Esophagus squamous epithelium (tissue), 5 donors: ENCODE measurements at places on chromosomes 11 and 22.

DNA sequence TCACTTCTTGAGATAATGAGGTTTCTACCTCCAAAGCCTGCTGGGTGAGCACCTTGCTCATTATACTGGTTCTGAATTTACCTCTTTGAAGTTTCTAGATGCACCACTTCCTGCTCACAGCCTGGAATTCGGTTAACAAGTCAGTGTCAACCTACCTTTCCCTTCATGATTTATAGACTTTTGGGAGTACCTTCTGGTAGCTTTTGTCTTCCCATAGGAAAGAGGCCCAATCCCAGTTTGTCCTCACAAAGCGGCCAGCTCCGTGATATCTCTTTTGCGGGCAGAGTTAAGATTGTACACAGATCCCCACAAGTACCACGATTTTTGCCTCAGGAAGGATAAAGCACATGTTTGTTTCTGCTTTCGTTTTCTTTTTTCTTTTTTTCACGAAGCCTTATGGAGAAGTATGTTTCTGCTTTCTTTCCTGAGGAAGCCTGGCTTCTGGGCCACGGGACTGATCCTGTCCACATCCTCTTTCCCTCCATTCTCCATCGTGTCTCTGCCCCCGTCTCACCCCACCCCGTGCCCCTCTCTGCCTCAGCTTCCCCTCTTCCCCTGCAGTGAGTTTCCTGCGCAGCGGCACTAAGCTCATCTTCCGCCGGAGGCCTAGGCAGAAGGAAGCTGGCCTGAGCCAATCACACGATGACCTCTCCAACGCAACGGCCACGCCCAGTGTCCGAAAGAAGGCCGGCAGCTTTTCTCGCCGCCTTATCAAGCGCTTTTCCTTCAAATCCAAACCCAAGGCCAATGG lies 5.7 kb upstream of the HINFP start:
- DNase-seq, result no peak

GRCh38 chr11:36394926-36395325 lies 98.8 kb downstream of the PRR5L start:
- DNase-seq, result no peak

GRCh38 chr11:113952588-113952987 lies 22.3 kb upstream of the HTR3A start:
- no peak for DNase-seq

DNA sequence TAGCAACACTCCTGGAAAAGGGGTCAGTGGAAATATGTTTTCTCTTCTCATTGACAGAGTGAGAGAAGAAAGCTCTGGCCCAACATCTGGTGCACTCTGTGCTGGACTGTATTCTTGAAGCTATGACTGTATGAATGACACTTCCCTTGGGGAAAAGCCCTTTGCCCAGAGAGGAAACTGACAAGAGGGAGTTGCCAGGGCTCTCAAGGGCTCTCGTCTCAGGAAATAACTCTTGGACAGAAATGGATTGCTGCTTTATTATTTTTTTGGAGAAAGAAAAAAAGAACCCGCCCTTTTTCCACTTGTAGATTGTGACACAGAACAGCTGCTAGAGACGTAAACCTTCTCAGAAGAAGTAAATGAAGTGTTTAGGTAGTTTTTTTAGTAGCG lies 11.4 kb downstream of the ETS1 start:
- no peak for DNase-seq

DNA sequence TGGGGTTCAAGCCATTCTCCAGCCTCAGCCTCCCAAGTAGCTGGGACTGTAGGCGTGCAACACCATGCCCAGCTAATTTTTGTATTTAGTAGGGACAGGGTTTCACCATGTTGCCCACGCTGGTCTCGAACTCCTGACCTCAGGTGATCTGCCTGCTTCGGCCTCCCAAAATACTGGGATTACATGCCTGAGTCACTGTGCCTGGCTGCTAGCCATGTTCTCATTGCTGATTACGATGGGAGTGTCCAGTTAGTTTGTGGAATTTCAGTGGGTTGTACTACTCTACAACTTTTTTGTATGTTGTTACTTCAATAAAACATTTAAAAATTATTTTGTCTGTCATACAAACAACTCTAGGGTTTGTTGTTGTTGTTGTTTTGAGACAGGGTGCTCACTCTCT lies 4.8 kb upstream of the VPS11 start:
- DNase-seq, result no peak

DNA sequence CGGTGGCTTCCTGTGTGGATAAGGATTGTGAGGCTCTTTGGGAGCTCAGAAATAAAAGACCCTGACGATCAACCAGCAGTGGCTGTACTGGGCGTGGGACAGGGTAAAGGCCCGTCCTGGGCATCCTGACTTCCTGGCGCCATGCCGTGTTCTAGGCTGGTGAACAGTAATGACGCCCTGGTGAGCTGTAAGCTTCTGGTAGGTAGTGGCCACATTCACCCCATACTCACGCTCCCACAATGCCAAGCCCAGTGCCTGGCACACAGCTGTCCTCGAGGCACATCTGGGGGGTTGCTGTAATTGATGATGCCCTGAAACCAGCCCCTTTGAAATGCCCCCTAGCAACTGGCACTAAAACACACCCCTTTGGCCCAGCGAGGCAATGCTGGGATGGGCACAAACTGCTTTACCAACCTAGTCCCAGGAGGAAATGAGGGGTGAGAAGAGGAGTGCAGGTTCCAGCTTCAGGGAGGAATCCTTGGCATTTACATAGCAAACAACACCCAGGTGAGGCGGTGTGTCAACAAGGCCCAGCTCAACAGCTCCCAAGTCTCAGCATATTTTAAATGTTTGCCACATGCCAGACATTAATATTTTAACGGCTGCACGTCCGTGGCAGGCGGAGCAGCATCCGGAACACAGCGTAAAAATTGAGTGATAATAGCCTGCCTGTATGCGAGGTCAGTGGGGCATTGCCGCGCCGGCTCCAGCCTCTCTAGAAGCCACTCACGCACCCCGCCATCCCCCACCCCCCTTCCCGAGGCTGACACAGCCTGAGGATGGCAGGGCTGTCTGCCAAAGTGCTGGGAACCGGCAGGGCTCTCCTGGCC lies 79.3 kb downstream of the DSCAML1 start:
- DNase-seq, result no peak

DNA sequence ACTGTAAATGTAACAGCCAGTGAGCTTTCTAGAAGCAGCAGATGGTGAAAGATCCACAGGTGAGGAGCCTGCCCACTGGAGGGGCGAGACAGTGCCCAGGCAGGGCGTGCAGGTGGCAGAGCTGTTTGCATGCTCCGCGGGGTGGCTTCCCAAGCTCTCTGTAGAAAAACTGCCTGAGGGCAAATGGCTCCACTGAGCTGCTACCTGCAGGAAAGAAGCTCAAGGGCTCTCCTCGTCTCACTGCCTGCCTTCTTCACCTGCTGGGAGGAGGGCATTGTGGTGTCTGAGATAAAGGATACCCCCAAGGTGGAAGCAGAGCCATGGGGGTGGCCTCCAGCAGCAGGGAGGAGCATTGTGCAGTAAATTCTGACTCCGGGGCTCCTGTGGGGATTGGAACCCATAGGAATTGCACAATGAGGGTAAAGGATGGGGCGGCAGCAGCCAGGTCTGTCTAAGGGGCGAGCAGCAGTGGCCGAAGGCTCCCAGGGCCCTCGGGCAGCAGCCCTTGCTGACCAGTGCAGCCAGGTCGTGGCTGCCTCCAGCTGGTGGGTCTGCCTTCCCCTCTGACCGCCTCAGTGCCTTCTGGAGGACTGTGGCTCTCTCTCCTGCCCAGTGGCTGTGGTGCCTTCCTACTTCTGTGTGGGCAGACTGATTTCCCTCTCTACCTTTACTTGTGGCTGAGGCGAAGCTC lies 28.0 kb upstream of the CABP7 start:
- no peak for DNase-seq

DNA sequence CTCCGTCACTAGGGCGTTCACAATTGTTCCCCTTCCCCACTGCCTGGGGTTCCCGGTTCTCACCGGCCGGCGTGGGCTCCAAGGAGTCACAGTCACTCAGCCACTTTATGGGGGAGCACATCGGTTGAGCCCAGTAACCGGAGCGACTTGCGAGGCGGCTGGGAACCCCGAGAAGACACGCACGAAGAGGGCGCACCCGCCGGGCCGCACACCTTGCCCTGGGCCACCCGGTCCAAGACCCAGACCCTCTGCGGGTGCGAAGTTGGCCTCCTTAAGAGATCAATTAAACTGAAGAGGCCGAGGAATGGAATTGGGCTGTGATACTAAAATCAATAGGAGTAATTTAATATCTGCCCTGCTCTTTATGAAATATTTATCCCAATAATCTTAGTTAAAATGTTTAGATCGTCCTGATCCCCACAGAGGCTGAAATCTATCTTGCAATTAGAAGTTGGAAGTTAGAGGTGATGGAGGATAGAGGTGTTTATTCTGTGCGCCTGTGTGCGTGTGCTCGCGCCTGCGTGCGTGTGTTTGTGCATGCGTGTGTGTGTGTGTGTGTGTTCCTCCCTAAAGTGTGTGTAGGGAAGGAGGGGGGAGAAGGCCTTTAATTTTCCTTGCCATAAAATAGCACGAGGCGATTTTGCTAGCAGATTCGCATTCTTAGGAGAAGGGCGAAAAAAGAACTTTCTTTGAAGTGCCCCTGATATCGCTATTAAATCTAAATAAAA lies 954 bp upstream of the MN1 start:
- no peak for DNase-seq

GRCh38 chr11:362642-363442 lies 6.5 kb upstream of the B4GALNT4 start:
- DNase-seq, result no peak

- no peak for DNase-seq
These were observed 50.5 kb upstream of the FDX1 start for GRCh38 chr11:110379261-110379660.

- DNase-seq, result no peak
These were observed at the start of gene SLN for GRCh38 chr11:107711861-107712755. TSS of gene SLN (minus strand) at chr11:107712056.

- no peak for DNase-seq
These were observed 41.7 kb downstream of the C11orf58 start for GRCh38 chr11:16780146-16780545.

DNA sequence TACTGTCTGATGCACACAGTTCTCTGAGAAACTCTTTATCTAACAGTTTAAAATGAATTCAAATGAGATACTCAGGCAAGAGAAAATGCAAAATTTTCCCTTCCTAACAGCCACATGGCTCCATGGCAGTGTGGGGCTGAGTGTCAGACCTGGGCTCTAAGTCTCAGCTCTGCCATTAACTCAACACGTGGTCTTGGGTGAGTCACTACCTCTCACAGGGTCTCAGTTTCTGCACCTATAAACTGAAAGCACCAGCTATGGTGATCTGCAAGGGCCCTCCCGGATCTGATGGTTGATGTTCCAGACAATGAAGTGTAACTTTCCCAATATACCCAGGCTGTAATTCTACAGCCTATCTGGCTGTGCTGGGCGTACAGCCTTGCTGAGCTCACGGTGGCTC lies 70.5 kb downstream of the KCNC1 start:
- no peak for DNase-seq

DNA sequence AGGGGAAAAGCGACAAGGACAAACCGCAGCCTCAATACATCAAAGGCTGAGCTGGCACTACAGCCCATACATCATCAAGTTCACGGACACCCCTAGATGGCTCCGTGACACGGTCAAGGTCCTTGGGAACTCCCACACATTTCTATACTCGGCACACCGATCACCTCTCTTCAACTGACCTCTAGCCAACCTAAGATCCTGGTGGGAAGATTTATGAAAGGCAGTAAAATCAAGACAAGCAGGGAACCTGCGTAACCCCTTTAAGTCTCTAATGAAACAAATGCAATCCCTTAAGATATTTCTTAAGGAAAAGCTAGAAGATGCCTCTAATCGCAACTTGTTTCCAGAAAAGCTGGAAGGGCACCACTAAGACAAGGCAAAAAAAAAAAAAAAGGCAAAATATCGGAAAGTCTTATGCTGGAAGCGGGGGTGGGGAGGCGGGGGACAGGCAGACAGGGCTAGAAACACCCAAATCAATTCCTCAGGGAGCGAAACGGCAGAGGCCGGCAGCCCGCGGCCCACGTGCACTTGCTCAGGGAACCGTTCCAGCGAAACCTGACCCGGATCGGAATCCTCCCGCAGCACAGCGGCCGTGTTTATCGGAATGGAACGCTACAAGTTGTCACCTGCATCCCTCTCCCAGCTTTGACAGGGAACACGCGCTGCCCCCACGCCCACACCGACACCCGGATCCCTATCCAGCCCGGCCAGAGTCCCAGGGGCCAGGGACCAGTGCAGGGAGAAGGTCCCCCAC lies 1.4 kb downstream of the ARHGAP20 start:
- no peak for DNase-seq

- DNase-seq, result no peak
These were observed 658 bp downstream of the STIP1 start for GRCh38 chr11:64186492-64187165.

- no peak for DNase-seq
These were observed 98.5 kb upstream of the RTL6 start for GRCh38 chr22:44596396-44597125.

- DNase-seq, result no peak
These were observed 53.0 kb downstream of the KREMEN1 start for GRCh38 chr22:29125844-29126243.

- no peak for DNase-seq
These were observed 668.7 kb downstream of the BRD1 start for GRCh38 chr22:49158741-49159564.

DNA sequence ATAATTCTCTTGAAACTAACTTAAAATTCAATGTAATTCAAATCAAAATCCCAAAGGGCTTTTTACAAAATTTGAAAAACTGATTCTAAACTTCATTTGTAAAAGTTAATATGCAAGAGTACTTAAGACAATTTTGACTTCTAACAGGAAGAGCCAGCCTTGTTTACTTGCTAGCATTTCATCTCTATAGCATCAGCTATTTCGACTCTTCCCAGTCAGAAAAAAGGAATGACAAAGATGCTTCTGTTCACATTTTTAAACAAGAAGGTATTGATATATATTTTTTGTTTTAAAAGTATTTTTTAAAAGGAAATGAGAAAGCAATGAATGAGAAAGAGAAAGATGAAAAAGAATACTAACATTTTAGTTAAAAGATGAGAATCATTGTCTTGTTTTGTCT lies 16.4 kb downstream of the SLN start:
- DNase-seq, result no peak

DNA sequence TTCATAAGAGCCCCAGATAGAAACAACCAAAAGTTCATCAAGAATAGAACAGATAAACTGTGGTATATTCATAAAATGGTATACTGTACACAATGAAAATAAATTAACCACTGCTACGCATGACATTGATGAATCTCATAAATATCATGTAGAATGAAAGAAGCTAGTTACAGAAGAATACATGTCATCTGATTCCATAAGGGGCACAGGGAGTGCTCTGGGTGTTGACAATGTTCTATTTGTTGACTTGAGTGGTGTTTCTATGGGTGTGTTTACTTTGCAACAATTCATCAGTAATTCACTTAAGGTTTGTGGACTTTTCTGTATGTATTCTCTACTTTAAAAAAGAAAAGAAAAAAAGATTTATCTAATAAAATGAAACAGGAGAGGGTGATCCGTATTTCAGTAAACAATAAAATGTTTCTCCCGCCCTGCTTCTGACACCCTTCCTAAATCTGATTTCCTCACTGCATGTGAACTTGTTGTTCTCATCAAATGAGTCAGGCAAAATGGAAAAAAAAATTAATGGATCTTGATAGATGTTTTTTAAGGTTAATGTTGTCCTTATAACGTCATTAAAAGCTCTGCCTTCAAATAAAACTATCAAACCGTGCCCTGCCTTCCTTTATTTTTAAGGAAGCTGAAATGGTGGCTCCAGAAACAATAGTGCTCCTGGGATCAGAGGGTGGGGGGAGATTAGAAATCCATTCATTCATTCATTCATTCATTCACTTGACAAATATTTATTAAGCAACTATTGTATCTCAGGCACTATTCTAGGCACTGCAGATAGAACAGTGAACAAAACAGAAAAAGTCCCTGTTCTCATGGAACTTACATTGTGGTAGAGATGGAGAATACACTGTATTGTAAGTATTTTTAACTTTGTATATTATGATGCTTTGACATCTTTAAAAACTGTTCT lies 77.2 kb upstream of the CD44 start:
- no peak for DNase-seq
